ENCODE measurements at places on chromosomes 13 and 19.

GRCh38 chr13:30755678-30756077 is 20.3 kb downstream of the ALOX5AP start:
- DNase-seq = no peak

DNA sequence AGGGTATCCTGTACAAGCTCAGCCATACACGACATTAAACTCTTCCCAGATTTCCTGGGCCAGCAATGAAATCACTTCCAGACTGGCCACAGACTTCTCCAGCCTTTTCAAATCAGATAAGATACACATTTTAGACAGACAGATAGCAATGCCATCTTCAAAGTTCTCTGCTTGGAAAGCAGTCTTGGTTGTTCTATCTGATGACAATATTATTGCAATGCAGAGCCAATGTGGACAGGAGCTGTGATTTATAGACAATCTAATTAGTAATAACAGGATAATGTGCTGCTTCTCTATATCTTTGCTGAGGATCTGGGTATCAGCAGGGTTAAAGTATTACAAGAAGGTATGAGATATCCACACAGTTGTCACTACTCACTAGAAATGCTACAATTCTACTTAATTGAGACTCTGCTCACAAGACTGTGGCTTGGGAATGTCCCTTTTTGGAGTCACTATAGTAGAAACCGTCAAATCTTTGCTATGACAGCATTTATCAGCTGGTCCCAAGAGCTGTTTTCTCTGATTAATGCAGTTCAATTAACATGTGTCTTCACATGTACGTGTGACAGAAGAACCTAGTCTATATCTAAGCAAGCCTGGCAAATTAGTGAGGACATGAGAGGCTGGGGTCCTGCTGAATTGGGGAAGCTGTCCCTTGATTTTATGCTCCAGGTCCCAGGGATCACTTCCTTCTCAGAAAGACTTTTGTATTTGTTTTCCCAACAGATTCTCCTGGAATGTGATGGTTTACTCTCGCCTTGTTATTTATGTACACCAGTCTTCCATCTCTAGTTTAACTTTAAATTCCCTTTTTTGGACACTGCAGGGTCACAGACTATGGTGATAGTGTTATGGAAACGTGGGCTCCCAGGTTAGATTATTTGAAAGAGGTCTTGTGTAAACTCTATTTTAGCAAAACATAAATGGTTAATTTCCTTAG is 68.8 kb downstream of the COL4A1 start:
- DNase-seq = no peak

DNA sequence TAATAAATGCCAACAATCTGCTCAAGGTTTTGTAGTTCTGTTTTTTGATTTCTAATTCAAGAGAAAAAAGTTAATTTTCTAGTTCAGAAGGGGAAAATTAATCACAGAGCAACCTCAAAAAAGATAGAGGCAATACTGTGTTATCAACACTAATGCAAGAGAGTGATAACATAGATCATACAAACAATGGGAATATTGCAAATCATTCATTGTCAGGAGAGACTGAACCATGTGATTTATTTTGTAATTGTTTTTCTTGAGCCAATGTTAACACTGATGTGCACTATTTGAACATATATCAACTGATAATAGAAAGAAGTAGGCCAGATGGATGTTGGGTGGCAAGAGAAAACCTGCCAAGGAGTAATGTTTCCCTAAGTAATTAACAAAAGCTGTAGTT is 19.9 kb downstream of the PCDH9 start:
- no peak for DNase-seq

GRCh38 chr19:51476164-51476563 is 2.2 kb upstream of the CEACAM18 start:
- DNase-seq = no peak

DNA sequence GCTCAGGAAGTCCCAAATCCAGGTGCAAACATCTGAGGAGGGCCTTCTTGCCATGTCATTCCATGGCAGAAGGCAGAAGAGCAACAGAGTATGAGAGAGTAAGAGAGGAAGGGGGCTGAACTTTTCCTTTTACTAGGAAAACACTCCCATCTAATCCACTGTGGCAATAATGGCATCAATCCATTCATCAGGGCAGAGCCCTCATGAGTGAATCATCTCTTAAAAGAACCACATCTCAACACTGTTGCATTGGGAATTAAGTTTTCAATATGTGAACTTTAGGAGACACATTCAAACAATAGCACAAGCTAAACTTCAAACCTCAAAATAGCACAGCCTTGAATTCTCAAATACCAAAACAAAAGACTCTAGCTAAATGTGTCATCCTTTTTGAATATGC is 264.5 kb downstream of the KCTD12 start:
- DNase-seq = no peak

DNA sequence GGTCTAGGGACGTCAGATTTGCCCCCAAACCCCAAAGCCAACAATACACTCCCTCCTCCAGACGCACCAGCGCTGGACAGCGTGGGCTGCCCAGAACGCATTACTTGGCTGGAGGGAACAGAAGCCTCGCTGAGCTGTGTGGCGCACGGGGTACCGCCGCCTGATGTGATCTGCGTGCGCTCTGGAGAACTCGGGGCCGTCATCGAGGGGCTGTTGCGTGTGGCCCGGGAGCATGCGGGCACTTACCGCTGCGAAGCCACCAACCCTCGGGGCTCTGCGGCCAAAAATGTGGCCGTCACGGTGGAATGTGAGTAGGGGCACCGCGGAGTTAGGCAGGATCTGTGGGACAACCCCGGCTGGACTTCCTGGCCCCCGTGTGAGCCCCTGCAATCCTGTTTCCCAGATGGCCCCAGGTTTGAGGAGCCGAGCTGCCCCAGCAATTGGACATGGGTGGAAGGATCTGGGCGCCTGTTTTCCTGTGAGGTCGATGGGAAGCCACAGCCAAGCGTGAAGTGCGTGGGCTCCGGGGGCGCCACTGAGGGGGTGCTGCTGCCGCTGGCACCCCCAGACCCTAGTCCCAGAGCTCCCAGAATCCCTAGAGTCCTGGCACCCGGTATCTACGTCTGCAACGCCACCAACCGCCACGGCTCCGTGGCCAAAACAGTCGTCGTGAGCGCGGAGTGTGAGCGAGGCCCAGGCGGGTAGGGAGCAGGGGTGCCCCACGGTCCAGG is 4.0 kb downstream of the ICAM5 start:
- DNase-seq = no peak

- DNase-seq = no peak
Measured at GRCh38 chr19:49441210-49441959, at the start of gene SLC17A7. TSS of gene SLC17A7 (minus strand) at chr19:49441527. CDS start at chr19:49441379, 148 bp downstream.
